ENCODE measurements at places on chromosomes 6 and 20.

GRCh38 chr6:2998998-2999617 lies 586 bp upstream of the NQO2 start:
- DNase-seq, result peak; percentile 92

- DNase-seq, result no peak
Measured at GRCh38 chr20:35318502-35319157, 26.4 kb upstream of the FAM83C start.

DNA sequence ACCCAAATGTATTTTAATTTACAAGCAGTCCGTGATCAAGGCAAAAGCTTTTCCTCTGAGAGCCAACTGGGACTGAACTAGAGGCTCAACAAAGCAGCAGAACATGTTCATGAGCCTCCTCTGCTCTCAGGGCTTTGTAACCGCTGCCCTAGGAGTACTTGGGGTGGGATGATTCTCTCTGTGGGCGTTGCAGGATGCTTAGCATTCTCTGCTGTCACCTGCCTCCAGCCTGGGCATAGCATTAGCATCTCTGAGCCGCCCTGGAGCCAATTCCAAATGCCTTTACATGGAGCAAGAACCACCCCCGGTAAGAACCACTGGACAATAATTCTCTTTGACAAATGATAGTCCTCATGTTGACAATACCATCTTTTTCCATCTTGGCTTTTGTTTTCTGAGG lies 237.6 kb upstream of the CDH4 start:
- no peak for DNase-seq

DNA sequence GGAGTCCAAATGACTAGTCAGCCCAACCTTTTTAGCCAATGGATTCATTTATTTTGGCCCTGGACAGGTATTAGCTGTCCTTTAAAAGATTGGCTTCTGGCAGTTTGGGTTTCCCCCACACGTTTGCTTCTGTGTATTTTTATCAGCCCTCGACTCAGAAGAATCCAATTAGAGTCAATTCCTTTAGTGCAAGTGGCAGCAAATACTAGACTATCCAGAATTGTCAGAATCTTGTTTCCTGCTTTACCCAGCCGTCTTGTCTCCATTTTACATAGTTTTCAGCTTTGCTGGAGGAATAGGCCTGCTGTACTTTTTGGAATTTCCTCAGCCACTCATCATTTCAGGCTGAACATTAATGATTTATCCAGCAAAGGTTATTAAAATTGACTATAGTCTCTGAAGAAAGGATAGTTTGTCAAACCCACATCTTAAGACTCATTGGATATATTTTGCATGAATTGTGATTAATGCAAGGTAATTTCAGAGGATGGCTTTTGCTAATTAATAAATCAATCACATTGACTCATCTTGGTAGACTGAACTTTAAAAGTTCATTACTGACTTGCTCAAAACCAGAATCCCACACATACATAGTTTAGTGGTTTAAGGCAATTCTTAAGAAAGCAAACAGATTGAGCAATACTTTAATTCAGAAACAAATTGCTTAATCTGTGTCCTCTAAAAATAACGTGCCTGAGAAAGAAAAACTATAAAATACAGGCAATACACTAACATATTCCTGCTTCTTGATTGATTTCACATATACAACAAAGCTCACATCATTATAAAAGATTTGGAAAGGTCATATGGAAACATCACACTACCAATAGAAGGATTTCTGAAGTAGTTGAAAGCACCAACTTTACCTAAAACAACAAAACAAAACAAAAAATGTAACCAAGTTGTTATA lies 62.9 kb upstream of the ZNF217 start:
- DNase-seq, result no peak

DNA sequence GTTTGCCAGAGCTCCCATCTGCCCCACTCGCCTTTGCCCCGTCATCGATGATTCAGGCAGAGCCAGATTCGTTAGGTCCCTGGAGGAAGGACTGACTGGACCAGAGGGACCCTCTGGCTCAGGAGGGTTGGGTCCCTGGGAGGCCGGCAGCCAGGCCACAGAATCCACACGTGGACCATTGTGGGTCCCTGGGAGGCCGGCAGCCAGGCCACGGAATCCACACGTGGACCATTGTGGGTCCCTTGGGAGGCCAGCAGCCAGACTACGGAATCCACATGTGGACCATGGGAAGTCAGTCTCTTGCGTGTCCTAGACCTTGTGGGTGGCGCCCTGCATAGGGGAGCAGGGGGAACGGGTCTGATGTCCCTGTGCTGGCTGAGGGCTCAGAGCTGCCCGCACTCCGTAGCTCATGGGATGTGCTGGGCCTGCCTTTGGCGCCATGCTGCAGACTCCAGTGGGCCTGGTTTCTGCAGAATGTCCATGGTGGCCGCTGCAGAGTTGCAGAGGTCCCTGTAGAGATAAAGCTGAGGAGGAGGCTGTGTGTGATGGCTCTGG lies 23.5 kb downstream of the UCKL1 start:
- no peak for DNase-seq

GRCh38 chr6:159595173-159595572 lies 97.9 kb downstream of the SOD2 start:
- DNase-seq, result no peak

- DNase-seq, result no peak
Measured at GRCh38 chr6:11201015-11201414, 31.5 kb downstream of the NEDD9 start.

GRCh38 chr6:22447249-22448196 lies 121.8 kb upstream of the HDGFL1 start:
- DNase-seq, result no peak

DNA sequence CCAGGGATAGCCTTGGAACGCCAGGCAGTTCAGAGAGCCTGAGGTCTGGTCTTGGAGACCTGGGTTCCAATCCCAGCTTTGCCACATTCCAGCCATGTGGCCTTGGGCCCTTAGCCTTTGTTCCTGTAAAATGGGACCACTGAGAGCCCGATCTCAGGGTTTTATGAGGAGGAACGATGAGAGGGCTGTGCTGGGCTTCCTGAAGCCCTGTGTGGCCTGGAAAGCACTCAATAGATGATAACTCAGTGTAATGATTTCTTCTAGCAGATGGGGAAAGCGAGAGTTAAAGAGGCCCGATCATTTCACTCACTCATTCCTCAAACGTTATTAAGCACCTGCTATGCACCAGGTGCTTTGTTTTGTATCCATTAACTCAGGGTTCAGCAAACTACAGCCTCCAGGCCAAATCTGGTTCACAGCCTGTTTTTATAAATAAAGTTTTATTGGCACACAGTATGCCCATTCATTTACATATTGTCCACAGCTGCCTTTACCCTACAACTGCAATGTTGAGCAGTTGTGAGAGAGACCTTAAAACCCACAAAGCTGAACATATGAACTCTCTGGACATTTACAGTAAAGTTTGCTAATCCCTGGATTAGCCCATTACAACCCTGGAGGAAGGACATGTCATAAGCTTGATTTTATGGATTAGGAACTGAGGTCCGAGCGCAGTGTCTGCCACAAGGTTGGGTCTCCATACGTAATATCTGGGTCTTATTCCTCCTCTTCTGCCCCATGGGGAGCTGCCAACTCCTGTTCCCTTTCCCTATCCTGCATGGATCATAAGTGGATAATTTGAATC lies 90.4 kb downstream of the CEBPB start:
- DNase-seq, result no peak

- DNase-seq, result no peak
Measured at GRCh38 chr6:62298745-62299392, 12.8 kb upstream of the KHDRBS2 start.

GRCh38 chr6:25875563-25875905 lies 1.5 kb upstream of the SLC17A3 start:
- DNase-seq, result no peak

- DNase-seq, result peak; percentile 3
Measured at GRCh38 chr6:159252955-159253508, 83.8 kb downstream of the FNDC1 start.

- DNase-seq, result peak; percentile 59
Measured at GRCh38 chr6:95431637-95432228, 145.6 kb upstream of the MANEA start.

DNA sequence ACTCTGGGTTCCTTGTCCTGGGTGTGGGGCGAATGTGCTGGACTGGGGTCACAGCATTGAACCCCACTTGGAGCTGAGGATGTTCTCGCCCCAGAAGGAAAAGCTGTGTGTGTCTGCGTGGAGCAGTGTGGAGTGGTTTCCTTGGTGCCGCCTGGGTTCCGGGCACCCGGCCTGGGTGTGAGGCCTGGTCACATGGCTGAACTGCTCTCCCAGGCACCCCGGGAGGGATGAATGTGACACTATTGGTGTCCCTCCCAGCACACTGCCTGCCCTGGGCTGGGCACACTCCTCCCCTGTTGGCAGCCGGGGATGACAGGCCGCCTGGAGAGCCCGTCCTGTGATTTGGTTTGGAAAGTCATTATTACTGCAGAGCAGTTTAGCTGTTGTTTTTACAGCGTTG lies 12.3 kb downstream of the MYT1 start:
- DNase-seq, result no peak

DNA sequence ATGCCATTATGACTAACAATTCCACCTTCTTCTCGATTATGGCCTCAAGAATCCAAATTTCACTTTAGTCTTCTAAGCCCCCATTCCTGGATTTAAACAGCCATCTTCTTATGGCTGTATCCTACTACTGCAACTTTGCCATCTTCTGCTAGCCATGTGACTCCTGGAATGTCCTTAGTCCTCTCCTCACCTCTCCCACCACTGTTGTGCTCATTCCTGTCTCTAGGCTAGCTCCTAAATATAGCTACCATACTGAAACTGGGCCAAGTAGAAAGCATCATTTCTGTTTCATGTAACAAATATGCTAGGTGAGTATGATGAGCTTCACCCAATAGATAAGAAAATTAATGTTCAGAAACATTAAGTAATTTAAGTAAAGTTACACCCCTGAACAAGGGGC lies 313.1 kb downstream of the CLVS2 start:
- no peak for DNase-seq

DNA sequence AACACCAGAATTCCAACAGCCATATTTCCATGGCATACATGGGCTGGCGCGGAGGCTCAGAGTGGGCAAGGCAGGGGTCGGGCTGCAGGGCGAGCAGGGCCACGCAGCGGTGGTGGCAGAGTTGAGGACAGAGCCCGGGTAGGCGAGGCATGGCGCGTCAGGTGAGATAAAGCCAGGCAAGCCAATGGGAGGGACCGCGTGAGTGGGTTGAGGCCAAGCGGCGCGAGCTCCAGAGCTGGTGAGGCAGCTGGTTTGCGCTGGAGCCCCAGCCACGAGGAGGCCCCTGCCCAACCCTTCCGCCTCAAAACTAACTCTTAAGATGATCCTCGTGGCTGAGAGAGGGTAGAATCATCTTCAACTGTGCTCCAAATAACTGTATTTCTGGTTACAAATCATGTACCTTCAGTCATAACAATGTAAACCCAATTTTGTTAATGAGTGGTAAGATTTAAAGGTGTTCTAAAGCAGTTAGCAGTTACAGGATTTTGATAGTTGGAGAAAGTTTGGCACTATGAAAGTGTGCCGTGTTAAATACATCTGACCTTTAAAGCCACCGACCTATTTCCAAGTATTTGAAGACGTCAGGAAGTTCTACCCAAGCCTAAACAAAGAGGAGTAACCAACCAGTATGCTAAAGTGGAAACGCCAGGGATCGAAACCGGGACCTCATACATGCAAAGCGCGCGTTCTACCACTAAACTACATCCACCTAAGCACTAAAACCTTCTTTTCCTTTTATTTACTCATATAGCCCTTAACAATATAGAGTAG lies 107.9 kb downstream of the GPX5 start:
- no peak for DNase-seq

- DNase-seq, result no peak
Measured at GRCh38 chr6:116030770-116031169, 29.9 kb downstream of the FRK start.

DNA sequence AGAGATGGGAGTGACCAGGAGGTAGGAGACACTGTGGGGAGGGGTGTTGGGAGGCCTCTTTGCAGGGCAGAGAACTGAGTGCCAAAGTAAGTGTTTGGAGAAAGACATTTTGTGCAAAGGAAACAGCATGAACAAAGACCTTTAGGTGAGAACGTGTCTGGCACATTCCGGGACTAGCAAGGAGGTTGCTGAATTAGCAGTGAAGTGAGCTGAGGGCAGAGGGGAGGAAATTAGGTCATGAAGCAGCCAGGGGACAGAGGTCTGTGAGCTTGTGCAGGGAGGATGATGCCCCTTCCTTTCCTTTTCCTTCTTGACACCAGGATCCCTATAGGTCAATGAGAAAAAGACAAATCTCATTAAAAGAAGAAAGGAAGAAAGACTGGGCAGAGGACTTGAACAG lies 21.4 kb upstream of the AHCY start:
- DNase-seq, result no peak

DNA sequence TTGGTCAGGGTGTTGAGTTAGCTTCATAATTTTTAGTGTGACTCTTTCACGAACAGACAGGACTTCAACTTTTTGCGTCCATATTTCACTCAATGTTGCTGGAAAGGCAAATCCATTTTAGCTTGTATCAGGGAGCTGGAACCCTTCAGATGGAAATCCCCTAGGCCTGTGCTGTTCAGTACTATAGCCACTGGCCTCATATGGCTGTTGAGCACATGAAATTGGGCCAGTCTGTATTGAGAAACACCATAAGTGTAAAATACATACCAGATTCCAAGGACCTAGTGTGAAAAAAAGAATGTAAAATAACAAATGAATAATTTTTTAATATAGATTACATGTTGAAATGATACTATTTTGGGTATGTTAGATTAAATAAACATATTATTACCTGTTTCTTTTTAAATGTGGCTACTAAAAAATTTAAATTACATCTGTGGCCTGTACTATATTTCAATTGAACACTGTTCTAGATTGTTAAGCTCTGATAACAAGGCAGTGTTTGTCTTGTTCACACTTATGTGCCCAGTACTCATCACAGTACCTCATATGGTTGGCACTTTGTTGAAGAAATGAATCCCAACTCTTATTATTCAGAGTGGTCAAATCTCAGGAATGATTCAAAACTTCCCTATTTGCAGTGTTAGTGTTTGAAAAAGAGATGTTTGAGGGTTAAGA lies 34.3 kb downstream of the CTNNBL1 start:
- no peak for DNase-seq

GRCh38 chr6:118326712-118327111 lies 221.4 kb upstream of the PLN start:
- no peak for DNase-seq

DNA sequence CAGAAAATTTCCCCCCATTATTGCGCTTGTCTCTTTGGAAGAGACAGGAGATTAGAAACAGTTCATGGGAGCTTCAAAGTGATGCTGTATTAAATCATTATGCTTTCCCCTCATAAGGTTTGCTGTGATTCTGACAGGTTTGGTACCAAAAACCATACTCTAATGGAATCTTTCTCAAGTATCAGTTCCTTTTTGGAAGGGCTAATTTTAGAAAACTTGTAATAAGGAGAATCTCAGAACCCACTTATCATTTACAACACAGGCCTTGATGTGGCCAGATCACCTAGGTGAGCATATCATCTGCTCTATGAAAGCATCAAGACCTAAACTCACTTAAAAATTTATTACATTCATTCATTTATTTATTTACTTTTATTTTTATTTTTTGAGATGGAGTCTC lies 51.2 kb downstream of the TP53INP2 start:
- DNase-seq, result no peak

All from activated CD8-positive, alpha-beta T cell treated with anti-CD3 and anti-CD28 coated beads for 36 hours (primary cell).